HT-29 (cell line): ENCODE measurements at places on chromosomes 6 and 20. TPM values are rescaled to one million over a fixed set of nuclear protein-coding genes. Genes with fewer than 3 reads are reported as not detected.

DNA sequence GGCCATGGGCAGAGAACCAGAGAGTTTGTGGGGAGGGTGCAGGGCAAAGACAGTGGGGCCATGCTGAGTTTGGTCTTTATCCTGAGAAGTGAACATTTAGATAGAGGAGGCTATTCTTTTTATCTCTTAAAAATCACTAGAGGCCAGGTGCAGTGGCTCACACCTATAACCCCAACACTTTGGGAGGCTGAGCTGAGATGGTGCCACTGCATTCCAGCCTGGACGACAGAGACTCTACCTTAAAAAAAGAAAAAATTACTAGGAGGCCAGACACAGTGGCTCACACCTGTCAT lies 8.7 kb downstream of the PXMP4 start:
- DNase-seq, result no peak

GRCh38 chr6:4485735-4486134 lies 290.5 kb upstream of the CDYL start:
- DNase-seq, result no peak

DNA sequence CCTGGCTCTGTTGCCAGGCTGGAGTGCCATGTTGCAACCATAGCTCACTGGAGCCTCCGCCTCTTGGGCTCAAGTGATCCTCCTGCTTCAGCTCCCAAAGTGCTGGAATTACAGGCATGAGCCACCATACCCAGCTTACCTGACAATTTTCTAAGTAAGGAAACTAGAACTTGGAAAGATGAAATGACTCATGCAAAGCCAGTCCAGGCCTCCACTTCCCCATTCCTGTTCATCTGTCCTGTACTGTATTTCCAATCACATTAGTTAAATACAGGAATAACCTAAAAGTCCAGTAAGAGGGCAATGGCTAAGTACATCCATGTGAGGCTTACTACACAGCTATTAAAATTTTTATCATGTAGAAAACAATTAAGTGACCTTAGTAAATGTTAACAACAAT lies 8.3 kb upstream of the ADGB start:
- DNase-seq, result no peak

- DNase-seq, result no peak
Observed at GRCh38 chr6:163384510-163384909, 30.0 kb upstream of the QKI start.

GRCh38 chr6:36252005-36252404 lies 17.9 kb upstream of the PNPLA1 start:
- no peak for DNase-seq

GRCh38 chr6:39824030-39824926 lies 32.1 kb downstream of the DAAM2 start:
- no peak for DNase-seq

- no peak for DNase-seq
Observed at GRCh38 chr6:15256538-15257271, 10.8 kb downstream of the JARID2 start.

GJA10 gene
- not detected in 2 replicates for total RNA-seq

RPP40 gene
- 9.8 and 24.9 TPM in 2 replicates for total RNA-seq

DPPA5 gene
- not detected in 2 replicates for total RNA-seq
